Stimulated activated CD4-positive, alpha-beta T cell treated with anti-CD3 and anti-CD28 coated beads, TNF-alpha, amount 100 ng/mL, for 4 hours (primary cell): ENCODE measurements at places on chromosomes 6 and 20.

- no peak for DNase-seq
Observed at GRCh38 chr6:37584654-37585522, 85.2 kb upstream of the CCDC167 start.

DNA sequence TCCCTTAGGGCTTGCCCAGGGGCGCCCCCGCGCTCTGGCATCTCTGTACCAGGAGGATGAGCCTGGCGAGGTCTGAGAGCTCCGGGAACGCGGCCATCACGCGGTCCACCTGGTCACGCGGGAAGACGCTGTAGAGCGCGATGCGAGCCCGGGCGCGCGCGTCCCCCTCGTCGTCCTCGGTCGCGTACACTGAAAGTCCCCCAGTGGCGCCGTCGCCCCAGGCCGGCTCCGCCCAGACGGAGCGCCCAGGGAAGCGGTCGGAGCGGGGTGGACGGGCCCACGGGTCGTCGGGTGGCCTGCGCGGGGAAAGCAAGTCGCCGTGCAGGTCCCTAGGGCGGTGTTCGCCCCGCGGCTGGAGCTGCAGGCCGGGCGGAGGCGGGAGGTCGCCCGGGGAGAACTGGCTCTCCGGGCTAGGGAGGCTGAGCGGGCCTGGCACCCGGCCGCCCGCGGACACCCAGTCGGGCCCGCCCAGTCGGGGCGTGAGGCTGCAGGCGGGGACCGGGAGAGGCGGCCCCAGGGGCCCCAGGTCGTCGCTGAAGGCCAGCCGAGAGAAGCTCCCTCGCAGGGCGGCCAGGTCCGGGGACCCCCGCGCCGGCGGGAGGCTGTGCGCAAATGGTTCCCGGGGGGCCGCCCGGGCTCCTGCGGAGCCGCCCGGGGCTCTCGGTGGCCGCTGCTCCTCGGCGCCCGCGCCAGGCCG is 34.0 kb downstream of the ZC3H12D start:
- DNase-seq, result no peak

- no peak for DNase-seq
Observed at GRCh38 chr20:2545594-2545993, 9.2 kb downstream of the TMC2 start.

- DNase-seq, result no peak
Observed at GRCh38 chr20:53785320-53785719, 191.7 kb upstream of the ZNF217 start.

GRCh38 chr6:158109748-158110147 is 58.3 kb downstream of the SERAC1 start:
- DNase-seq, result no peak

- DNase-seq, result no peak
Observed at GRCh38 chr20:19907326-19908056, 109.7 kb upstream of the NAA20 start.

GRCh38 chr20:15739035-15739434 is 834.2 kb downstream of the KIF16B start:
- DNase-seq, result no peak

DNA sequence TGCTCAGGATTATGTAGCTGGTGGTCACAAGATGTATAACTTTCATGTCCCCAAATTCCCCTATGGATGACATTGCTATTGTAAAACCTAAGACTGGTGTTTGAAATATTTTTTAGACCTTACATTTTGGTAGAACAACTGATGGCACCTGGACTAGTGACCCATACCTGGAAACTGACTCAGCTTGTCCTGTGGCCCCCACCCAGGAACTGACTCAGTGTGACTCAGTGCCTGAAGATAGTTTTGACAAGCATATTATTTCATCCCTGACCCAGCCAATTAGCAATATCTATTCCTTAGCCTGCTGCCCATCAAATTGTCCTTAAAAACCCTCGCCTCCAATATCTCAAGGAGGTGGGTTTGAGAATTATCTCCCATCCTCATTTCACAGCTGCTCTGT is 90.9 kb upstream of the GRIK2 start:
- no peak for DNase-seq

- no peak for DNase-seq
Observed at GRCh38 chr6:167690931-167691330, 135.8 kb upstream of the AFDN start.

- no peak for DNase-seq
Observed at GRCh38 chr20:9503526-9504245, 10.7 kb upstream of the LAMP5 start.

- no peak for DNase-seq
Observed at GRCh38 chr6:57195457-57195856, 23.3 kb downstream of the BAG2 start.
